ENCODE measurements at places on chromosomes 6 and 20.

DNA sequence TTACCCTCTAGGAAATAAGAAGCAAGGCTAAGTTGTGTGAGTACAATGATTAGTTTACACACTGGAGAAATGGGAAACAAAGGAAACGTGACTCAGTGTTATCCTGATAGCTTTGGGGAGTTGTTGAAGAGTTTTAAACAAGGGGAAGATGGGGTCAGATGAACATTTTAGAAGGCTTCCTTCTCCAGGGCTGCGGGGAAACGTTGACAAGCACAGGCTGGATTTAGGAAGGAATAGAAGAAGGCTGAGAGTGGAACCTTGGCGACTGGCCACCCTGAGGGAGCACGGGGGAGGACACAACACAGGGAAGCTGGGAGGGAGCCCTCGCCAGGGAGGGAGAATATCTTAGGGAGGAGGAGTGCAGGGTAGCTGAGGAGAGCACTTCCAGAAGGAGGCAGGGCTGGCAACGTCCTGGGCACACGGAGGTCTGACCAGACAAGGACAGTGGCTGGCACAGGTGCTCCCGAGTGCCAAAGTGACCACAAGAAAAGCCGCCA is 134.7 kb downstream of the AIG1 start:
- DNase-seq = no peak

GRCh38 chr6:37257320-37257633 is 295 bp upstream of the TBC1D22B start:
- DNase-seq = no peak

GRCh38 chr6:158642097-158642601 is 2.4 kb downstream of the DYNLT1 start:
- DNase-seq = no peak

- no peak for DNase-seq
Observed at GRCh38 chr20:8055096-8055495, 35.5 kb upstream of the TMX4 start.

DNA sequence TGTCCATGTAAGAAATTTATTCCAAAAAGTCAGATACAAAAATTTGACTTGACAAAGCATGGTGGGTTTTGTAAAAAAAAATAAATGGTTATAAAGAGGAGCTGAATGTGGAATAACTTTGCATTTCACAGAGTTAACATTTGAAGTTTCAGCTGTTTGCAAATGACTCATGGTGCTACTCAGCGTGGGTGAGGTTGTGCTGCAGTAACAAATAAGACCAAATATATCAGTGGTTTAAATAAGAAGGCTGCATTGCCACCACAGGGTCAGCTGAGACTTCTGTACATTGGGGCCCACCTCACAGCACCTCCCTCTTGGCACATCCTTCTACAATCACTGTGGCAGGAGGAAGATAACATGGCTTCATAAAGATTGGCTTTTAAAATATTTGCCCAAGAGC is 272.5 kb upstream of the SULF2 start:
- DNase-seq = no peak

DNA sequence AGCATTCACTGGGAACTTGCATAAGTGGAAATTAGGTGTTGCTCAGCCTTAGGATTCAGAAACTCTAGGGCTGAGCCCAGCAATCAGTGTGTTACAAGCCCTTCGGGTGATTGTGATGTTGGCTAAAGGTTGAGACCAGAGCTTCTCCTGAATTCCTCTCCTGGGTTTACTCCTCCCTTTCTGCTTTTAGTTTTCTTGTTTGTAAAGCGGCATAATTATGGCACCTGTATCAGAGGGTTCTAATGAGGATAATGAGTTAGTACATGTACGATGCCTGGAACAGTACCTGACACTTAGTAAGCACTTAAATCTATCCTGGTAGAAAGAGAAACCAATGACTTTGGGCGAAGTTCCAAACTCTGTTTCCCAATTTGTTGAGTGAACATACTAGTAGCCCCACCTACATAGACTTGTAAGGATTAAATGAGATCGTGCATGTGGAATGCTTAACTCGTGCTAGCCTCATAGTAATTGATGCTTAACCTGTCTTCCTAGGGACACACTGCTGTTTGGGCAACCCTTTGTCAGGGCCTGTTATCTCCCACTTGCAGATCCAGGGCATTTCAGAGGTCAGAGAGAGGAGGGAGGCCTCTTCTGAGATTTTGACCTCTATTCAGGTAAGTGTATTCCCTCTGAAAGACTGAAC is 932 bp upstream of the EZR start:
- no peak for DNase-seq

- DNase-seq = no peak
Observed at GRCh38 chr6:23446469-23446967, 679.5 kb upstream of the NRSN1 start.

DNA sequence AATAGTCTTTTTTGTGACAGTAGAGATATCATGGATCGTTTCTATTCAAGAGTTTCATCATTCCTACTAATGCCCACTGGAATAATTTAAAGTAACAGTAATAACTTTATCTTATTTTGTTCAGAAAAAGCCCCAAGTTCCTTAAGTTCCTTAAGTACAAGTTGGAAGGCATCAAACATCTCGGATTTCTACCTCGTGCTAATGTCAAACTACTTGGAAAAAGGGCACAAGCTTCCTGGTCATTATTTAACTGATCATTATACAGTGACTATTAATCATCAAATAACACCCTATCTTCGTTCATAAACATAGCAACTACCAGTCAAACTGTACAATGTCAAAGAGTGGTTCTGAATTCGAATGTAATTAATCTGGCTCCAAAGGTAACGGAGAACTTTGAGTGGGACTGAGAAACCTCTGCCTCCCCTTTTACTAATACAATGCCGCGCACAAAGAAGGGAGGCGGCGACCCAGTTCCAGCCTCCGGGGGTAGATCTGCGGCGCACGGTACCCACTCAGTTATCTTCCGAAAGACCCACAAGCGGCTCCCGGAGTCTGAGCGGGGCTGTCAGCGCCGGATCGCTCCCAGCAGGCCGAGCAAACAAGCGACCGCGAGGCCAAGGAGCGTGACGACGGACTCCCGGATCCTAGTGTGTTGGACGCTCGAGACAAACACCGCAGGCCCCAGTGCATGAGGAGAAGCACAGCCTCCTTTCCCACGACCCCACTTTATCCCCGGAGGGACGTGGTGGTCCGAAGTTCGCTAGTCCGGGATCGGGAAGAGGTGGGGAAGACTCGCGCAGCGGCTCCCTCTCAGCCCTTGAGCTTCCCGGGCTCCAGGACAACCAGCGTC is 716 bp downstream of the SHPRH start:
- peak; percentile 5 for DNase-seq

DNA sequence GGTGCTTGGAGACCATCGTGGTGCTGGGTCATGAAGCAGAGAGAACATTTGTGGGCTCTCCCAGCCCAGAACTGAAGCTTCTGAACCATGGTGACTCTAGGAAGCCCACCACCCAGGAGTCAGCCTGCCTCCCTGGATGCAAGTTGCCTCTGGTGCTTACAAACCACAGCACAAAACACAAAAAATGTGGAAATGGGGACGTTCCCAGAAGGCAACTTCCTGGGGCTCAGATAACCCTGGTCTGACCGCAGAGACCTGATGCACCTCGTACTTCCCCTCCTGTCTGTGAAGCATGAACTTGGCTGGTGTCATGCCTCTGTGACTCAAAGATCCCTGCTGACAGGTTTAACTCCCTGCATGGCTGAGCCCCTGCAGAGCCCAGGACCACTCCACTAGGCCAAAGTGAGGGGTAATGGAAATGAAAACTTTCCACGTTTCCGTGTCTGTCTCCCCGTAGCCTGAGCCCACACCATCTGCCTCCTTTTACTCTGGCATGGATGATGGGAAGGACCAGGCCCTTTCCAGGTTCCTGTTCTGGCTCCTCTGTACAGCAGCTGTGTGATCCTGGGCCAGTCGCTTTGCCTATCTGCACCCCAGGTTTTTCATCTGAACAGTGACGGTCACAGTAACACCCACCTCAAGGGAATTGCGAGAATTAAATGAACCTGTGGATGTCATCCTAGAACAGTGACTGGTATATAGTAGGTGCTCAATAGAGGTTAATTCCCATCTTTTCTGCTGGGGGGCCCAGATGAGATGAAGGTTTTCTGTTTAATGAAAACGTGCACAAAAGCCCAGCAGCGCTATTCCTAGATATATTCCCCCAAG is 57.7 kb downstream of the PPP1R16B start:
- DNase-seq = no peak

GRCh38 chr6:116447496-116448011 is 13.6 kb upstream of the CALHM6 start:
- DNase-seq = no peak

GRCh38 chr6:34904990-34905613 is 16.0 kb downstream of the ANKS1A start:
- no peak for DNase-seq

DNA sequence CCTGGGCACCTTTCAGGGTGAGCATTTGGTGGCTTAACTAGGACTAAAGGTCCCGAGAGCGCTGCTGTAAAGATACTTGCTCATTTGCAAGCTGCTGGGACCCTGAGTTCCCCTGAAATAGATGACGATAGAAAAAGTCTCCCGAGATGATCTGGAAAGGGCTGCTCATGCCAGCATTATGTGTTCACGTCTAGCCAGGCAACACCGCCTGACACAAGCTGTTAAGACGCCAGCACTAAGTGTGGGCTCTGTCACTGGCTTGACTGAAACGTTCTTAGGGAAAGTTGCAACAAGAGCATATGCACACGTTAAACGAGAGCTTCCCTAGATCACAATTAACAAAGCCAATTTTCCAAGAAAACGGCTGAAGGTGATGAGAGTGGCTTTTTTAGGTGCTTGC is 113.7 kb downstream of the SLC23A2 start:
- DNase-seq = no peak

DNA sequence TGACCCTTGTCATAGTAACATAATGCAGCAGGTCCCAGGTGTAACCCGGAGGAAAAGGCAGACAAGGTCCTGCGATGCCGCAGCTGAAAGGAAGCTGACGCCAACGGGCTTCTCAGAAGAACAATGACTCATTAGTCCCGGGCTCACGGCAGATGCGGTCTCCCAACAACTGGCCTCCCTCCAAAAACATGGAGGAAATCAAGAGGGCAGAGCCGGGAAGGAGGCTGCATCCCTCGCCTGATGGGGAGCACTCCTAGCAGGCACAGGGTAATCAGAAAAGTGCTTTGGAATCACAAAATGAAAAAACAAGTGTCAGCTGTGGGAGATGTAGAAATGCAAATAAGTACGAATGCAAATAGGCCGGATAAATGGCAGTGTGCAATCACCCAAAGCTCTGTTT is 165.2 kb upstream of the AGPAT4 start:
- DNase-seq = no peak

DNA sequence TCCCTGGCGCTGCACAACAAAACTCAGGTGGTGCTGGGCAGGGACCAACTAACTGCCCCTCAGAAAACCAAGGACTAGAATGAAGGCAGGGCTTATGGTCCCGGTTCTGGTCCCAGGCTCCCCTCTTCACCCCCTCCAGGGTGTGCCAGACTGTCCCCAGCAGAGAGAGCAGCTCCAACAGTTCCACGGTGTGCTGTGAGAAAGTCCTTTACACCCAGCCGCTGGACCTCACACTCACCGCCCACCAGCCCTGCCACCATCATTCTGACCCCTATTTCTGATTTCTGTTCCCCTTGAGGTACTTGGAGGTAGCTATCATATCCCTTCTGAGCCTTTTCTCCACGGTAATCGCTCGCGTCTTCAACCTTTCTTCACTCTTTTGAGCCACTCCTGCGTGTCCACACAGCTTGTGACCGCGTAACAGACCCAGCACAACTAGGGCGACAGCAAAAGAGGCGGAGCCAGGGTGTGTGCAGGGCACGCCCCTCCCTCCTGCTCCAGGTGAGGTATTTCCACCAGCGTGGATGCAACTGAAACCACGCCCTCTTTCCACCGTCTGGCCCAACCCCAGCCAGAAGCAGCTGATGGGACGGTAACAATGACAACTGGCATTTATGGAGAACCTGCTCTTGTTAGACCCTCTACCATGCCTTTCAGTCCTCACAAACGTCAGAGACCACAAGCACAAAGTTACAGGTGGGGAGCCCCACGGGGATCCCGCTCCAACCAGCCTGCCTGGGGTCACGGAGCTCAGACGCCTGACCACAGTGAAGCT is 2.3 kb downstream of the PXDC1 start:
- no peak for DNase-seq

- no peak for DNase-seq
Observed at GRCh38 chr6:135044639-135045038, 10.0 kb downstream of the HBS1L start.

DNA sequence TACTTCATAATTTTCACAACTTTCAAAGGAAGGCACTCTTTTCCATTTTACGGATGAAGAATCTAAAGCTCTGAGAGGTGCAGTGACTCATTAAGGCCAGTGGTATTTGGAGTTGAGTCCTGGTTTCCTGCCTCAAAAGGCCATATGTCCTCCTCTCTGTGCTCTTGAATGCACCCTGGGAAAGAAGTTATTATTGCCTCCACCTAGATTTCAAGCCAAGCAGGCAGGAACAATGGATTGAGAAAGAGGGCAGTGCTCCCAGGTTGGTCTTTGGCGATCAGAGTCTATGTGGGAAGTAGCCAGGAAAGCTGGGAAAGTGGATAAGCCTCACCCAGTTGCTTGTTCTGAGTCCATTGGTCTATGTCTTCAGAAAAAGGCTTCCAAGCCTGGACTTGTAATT is 165.0 kb downstream of the MAFB start:
- DNase-seq = no peak

GRCh38 chr6:134015719-134016557 is 36.5 kb downstream of the SLC2A12 start:
- no peak for DNase-seq

- no peak for DNase-seq
Observed at GRCh38 chr6:74705451-74705850, 500.4 kb downstream of the COL12A1 start.

DNA sequence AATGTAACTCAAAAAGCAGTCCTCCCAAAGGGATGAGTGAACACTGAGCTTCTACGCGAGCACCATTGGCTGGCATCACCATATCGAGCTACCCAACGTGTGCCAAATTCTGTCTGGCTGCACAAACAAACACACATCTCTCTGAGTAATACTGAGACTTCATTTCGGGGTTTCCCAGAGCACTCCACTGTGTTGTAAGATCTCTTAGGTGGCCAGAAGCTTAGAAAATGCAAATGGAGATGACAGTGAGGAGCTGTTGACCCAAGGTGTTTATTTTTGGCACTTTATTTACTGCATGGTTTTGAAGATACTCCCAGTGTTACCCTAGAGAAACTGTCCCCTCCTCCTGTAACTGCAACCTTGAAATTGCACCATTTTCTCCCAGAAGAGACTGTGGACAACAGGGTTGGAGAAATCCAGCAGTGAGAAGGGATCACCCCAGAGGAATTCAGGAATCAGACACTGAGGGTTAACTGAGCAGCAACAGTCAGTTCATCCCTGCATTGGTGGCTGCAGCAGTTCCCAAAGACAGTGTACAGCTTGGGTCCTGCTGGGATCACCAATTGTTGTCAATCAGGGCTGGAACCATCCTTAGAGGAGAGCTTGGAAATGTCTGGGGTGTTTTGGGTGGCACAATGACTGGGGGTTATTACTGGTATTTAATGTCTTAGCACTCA is 1.0 kb upstream of the RIPOR2 start:
- no peak for DNase-seq

GRCh38 chr6:127786109-127786508 is 114.7 kb downstream of the THEMIS start:
- no peak for DNase-seq

DNA sequence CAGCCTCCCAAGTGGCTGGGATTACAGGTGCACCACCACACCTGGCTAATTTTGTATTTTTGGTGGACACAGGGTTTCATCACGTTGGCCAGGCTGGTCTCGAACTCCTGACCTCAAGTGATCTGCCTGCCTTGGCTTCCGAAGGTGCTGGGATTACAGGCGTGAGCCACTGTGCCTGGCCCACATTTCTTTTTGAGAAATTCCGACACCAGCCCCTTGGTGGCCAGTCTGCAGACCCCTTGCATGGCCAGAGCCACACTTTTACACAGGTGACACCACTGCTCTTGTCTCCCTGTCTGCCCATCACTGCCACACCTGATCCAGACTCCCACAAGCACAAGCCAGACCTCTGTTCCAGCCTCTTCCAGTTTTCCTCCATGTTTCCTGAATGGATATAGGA is 33.0 kb downstream of the SRSF3 start:
- no peak for DNase-seq

Data from stimulated activated CD4-positive, alpha-beta T cell treated with anti-CD3 and anti-CD28 coated beads, Interleukin-15, amount 100 ng/mL, for 1 hour (primary cell).